Inflammatory macrophage treated with lipopolysaccharide for 4 hours (primary cell): ENCODE measurements at places on chromosomes 3 and 15.

DNA sequence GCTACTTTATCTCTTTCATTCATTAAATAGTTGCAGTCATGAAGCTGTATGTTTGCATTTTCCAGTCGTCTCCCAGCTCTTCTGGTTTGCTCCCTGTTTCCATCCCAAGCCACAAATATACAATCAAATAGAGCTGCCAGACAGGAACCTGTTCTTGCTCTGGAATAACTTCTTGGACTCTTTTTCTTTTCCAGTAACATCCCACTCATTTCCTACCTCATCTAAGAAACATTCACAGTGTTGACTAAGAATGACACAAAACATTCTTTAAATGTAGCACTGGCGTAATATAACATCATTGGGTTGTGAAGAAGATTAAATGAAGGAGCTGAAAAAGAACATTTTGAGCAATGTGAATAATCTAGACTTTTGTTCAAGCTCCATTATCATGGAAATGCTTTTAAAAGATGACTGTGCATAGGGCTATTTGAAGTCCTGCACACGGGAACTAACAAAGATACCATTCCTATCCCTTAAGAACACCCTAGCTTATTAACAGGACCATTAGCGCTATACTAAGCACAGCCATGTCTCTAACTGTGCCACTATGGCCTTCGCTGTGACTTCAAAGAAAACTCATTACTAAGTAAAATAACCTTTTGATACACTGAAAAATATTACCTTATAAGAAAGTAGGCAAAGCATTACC is 574.0 kb downstream of the NAALADL2 start:
- no peak for DNase-seq

DNA sequence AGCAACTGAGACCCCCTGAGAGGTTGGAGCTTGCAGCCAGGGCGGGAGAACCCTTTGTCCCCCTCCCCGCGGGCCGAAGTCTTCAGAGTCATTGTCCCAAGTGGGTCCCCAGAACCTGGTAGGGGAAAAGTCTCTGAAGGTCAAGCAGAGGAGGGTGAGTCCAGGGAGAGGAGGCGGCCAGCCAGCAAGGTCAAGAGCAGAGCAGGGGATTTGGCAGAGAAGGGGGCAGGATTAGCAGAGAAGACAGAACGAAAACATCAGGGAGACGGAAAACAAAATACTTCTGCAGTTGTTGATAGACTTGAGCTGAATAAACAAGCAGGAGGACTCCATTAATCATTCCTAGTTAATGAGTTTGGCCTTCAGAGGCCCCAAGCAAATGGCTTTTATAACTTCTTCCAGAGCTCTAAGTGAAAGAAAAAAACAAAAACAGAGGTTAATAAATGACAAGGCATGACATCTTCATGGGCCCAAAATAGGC is 66.7 kb downstream of the GRIP2 start:
- DNase-seq = no peak

DNA sequence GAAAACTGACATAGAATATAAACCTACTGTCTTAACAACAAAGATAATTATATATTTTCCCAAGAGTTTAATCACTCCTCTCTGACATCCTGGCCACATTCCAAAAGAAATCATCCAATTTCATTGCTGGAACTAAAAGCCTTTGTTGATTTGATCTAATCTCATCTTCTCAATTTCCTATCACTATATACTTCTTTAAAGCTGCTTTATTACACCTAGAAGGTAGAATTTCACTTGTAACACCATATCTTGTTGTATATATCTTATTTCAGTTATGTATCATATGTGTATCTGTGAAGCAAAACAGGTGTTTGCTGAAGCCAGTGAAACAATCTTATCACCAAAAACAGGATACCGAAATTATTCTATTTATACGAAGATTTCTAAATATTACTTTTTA is 740.2 kb downstream of the ROBO1 start:
- no peak for DNase-seq

DNA sequence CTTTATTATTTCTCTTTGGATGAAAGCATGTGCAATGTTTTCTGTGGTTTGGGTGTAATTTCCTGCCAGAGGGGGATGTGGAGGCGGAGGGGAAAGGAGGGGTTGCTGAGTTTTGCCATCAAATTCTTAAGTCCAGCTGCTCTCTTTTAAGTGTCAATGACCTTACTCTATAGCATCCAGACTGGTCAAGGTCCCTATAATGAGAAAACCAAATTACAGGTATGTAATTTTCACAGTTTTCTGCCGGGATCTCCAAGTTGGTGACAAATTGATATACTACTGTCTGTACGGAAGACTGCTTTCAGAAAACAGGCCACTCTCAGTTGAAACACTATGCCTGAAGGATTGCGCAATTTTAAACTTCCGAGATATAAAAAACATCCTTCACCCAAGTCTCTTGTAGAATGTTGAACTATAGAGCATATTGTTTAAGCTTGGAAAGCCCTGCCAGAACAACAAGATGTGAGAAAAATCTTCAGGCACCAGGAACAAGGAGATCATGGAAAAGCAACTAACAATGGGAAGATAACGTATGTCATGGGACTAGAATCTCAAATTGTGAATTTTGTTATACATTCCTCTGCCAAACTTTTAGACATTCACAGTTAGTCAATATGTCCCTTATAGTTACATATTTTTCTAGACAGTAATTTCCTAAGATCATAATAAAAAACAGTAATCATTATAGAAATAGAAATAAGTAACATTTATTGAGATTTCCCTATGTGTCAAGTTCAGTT is 300.7 kb upstream of the SATB1 start:
- DNase-seq = peak; percentile 68

DNA sequence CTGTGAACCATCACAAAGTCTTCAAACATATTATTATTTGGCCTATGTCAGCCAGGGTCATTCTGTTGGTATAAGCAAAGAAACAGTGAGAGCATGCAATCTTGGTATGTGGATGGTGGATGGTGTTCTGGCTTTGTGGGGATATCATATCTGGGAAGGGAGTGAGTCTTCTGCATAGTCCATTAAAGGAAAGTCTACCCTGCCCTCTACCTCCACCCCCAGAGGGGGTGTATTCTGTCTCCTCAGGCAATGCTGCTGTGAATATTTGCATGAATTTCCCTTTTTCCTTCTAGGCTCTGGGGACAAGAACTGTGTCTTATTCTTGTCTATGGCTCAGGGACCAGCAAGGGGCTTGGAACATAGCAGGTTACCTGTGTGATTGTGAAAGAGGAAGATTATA is 495.8 kb downstream of the PDCD6IP start:
- no peak for DNase-seq

GRCh38 chr3:133289322-133289721 is 110.5 kb upstream of the BFSP2 start:
- DNase-seq = no peak

- no peak for DNase-seq
These were observed 1.9 kb upstream of the CAMKV start for GRCh38 chr3:49871531-49872153.

- no peak for DNase-seq
These were observed 67.4 kb downstream of the ATP10A start for GRCh38 chr15:25795712-25796111.

DNA sequence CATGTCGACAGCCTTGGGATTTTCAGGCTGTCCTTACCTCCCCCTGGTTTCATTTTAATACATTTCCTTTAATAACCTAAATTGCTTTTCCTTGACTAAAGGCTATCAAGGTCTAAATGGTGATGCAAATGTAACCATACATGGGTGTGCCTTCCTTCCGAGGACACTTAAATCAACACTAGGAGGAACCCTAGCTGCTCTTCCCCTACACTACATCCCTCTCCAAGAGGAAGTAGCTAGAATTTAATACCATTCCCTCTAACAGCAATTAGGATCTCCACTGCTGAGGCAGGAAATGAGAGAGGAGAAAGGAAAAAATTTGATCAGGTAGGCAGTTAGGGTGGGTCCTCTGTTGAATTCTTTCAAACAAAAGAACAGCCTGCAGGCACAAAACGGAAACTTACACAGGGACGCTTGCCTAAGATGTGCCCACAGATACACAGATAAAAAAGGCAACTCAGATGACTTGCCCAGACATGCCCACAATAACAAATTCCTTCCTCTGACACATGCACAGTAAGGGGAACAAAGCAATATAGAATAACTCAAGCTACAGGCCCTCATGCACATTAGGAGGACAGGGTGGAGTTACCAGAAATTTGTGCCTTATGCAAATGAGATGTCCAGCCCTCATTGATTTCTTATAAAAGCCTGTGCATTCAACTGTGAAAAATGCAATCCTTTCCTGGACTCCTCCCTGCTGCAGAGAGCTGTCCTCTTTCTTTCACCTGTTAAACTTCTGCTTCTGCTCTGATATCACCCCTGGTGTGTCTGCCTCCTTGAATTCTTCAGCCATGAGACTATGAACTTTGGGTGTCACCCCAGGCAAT is 1024.4 kb upstream of the CADM2 start:
- no peak for DNase-seq

DNA sequence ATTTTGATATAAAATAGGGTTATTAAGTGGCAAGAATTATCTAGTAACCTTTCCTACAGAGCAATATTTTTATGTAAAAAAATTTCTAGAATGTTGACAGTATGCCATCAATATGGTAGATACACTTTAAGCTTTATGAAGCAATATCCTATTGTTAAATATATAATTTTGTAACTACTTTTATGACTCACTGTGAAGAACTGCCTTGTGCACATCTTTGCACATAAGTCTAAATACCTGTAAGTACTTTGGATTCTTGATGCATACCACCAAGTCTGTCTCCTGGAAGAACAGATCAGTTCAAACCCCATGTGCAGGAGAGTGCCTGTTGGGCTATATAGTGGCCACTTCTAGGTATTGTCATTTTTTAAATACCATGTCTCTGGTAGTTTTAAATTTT is 205.7 kb upstream of the EIF1B start:
- DNase-seq = no peak

- DNase-seq = peak; percentile 71
These were observed 2.6 kb downstream of the GNAI2 start for GRCh38 chr3:50238549-50239026.

DNA sequence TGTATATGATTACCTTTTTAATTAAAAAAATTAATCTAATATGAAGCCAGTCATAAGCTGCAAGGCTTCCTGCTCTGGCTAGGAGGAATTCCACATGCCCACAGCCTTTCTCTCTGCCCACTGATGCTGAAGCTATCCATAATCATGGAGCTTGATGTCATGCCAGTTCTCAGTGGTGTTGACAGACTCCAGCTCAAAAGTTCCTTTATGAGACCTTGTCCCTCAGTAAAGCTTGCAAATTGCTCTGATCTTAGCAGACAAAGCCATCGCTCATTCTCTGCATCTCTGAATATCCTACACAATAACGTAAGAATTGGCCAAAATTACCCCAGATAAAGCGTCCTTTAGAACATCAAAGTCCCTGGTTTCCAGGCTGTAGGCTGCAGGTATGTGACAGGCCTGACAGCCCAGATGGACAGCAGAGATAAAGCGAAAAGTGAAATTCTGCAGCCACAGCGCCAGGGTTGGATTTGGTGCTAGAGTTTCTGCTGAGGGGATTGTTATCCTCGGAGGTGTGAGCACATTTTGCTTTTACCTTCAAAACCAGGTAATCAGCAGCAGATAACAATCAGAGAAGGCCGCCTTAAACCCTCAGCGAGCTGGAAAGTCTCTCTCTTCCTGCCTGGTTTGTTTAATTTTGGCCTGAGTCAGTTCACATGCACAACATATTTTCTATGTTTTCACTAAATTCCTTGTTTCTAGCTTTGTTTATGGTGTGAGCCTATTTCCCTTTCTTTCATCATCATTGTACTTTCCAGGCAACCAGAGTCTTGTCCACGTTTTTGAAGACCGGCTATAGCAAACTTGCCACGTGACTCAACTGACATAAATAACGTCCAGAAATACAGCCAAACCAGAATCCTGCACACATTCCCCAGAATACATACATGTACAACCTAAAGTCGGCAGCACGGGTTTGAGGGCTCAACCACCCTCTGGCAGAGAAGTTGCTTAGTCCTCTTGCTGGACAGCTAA is 36.6 kb upstream of the ALDH1A3 start:
- no peak for DNase-seq
